D341Med (cell line): ENCODE measurements at places on chromosomes 13 and 19.

- DNase-seq: no peak
Observed at GRCh38 chr13:20550799-20551198, 16.2 kb upstream of the IFT88 start.

DNA sequence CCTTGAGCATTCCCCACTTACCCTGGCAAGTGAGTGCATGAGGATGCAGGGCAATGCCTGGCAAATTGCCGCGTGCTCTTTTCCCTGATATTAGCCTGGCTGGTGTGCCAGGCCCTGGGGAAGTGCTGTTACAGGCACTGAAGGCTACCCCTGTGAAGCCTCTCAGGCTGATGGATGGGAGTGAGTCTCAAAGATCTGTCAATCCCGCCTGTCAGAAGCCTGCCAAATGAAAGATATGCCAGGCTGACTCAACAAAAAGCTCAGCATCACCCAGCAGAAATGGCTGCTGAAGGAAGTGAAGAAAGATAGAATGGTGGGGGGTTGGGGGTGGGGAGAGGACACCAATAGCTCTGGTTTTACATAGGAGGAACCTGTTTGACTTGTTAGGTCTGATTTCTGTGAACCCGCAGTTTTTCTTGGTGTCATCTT lies 112.1 kb downstream of the LACC1 start:
- no peak for DNase-seq

DNA sequence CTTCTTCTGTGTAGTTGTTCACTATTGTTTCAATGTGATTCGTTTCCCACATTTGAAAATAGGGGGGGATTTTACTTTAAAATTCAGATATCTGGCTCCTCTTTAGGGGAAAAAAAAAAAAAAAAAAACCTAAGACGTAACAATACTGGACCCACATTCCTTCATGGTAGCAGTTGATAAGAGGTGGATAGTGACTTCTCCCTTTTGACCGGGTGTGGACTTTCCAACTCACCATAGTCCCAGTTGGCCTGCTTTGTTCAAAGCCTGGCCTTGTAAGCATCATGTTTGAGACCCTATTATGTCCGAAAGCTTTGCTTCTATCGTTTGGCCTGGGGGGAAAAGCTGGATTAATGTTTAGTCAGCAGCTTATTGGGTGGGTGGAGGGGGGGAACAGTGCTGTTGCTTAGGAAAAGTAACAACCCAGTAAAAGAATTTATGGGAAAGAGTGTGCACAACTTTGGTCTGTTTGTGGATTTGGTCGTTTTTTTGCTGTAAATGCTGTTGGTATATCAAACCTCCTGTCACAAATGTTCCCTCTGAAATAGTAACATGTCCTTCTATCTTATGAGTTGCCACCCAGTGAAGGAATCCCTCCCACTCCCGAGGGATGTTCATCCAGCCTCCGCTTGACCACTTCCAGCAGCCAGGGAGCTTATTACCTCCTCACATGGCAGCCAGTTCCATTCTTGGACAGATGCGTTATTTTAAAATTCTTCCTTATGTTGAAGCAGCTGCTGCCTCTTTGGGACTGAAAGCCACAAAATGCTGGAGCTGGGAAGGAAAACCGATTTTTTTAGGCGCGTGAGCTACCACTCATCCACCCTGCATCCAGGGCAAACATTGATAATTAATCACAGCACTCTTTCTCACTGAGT lies 10.4 kb downstream of the SAMD4B start:
- DNase-seq: no peak

DNA sequence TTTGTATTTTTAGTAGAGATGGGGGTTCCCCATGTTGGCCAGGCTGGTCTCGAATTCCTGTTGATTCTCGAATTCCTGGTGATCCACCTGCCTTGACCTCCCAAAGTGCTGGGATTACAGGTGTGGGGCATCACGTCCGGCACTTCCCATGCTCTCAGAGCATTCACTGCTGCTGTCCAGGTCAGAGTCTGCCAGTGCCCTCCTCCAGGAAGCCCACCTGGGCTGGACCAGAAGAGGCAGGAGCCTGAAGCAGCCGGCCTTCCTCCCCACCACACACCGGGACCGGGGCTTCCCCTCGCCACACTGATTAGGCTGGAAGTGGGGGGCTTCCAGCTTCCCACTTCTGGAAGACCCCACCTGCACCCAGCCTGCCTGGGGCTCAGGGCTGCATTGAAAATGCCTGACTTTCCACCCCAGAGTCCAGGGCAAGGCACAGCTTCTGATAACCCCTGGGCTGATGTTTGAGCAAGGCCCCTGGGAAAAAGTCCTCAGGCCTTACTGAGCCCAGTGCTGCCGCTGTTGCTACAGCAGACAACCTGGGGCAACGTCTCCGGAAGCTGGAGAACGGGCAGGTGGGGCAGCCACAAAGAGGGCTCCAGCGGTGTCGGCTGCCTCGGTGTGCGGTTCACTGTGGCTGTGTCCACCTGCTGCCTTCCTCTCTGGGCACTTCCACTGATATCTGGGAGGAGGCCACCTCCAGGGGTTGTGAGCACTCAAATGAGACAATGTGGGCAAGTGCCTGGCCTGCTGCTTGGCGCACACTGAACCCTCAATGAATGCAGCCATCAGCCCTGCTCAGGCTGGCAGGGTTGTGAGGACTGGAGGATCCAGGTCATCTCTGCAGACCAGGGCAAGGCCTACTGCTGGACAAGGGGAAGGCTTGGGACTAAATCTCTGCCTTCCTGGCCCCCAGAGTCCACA lies 22.6 kb downstream of the CEBPA start:
- no peak for DNase-seq

- no peak for DNase-seq
Observed at GRCh38 chr19:58536852-58537798, 6.7 kb upstream of the TRIM28 start.

DNA sequence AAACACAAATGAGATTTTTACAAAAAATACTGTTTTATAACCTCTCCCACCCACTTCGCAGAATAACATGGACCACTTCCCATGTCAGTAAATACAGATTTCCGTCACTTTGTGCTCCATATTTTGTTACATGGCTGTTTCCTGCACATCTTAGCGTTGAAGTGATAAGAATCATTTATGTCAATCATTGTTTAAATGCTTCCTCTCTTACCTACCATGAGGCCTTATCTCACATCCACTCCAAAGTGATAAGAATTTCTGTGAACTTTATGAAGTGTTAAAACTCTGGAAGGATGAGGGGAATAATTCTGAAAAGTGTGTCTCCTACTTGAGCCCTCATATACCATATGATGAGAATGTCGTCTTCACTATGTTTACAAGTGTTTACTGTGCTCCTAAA lies 36.6 kb upstream of the IL17D start:
- DNase-seq: no peak

DNA sequence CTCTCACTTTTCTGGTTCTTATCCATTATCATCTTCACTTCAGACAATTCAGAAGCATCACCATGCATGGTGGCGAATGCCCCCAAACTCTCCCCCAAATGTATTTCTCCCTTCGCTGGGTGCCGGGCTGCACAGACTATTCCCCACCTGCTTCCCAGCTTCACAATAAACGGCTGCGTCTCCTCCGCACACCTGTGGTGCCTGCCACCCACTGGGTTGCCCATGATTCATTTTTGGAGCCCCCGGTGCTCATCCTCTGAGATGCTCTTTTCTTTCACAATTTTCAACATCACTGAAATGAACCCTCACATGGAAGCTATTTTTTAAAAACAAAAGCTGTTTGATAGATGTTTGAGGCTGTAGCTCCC lies 2.8 kb upstream of the F10 start:
- no peak for DNase-seq

GRCh38 chr13:50422181-50423148 lies 407.2 kb downstream of the KCNRG start:
- DNase-seq: no peak

GRCh38 chr19:41849067-41849466 lies 4.2 kb downstream of the DMRTC2 start:
- no peak for DNase-seq

GRCh38 chr19:13689085-13689484 lies 75.2 kb upstream of the MRI1 start:
- DNase-seq: peak; percentile 46

GRCh38 chr19:38394488-38394887 lies 6.0 kb downstream of the SPRED3 start:
- no peak for DNase-seq
